Heart left ventricle (tissue), 16 donors: ENCODE measurements at places on chromosomes 4 and X. TPM values are rescaled to one million over a fixed set of nuclear protein-coding genes. Genes with fewer than 3 reads are reported as not detected.

Gene CSN3
- polyA plus RNA-seq: not detected

Gene FAAH2
- 0.80 TPM for polyA plus RNA-seq

Gene SOWAHB
- not detected for polyA plus RNA-seq

Gene DTHD1
- not detected for polyA plus RNA-seq

Gene SMARCA1
- 15.8 TPM for polyA plus RNA-seq

Gene FOXR2
- polyA plus RNA-seq: not detected

Gene GPRASP1
- 4.0 TPM for polyA plus RNA-seq

Gene GLRB
- 3.2 TPM for polyA plus RNA-seq

Gene MAGEA10
- polyA plus RNA-seq: not detected

Gene ZFP92
- polyA plus RNA-seq: 0.23 TPM

DNA sequence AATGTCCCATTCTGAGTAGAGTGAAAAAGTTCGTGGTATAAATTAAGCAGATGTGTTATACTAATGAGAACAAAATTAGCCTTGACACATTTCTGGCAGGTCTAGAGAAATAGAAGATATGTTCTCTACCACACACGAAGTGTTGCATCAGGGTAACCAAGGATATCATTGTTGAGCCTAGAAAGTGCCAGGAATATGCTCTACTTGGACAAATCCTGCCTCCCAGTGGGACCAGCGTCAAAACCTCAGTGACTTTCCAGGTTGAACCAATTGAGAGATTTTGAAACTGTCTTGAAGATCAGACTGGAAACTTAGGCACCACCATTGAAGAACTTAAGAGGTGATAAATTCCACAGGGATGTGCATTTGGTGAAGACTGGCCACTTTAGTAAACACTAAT is 115.9 kb downstream of the HPGD start:
- no peak for DNase-seq

GRCh38 chr4:87109945-87110344 is 110.5 kb downstream of the KLHL8 start:
- DNase-seq: no peak

DNA sequence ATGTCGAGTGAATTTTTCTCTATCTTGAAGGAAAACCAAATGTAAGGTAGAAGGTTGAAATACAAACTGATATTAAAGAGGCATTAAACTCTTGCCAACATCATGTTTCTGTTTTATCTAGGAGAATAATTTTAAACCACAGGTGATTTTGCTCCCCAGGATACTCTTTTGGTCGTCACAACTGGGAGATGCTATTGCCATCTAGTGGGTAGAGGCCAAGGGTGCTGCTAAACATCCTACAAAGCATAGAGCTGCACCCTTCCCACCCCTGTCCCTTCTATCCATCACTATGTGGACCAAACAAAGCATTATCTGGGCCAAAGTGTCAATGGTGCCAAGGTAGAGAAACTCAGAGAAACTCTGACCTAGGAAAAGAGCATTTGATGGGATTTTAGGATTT is 154.6 kb upstream of the MAGEB2 start:
- no peak for DNase-seq

- DNase-seq: no peak
Measured at GRCh38 chr4:98521486-98521885, 136.9 kb downstream of the TSPAN5 start.

DNA sequence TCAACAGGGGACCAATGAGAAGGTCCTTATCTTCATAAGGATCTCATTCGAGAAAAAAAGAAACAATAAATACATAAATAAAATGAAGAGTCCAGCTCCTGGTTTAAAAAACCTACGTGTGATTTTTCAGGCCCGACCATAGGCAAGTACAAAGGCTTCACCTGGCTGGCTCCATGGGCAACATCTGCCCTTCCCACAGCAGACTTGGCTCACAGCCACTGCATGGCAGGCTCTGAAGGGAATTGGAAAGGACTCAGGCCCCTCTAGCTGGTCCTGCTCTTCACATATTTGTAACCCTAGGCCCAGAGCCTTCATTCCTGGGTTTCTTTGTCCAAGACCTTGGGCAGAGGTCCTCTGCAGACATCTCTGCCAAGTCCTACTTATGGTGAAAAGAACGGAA is 228.1 kb downstream of the QDPR start:
- DNase-seq: peak; percentile 49

DNA sequence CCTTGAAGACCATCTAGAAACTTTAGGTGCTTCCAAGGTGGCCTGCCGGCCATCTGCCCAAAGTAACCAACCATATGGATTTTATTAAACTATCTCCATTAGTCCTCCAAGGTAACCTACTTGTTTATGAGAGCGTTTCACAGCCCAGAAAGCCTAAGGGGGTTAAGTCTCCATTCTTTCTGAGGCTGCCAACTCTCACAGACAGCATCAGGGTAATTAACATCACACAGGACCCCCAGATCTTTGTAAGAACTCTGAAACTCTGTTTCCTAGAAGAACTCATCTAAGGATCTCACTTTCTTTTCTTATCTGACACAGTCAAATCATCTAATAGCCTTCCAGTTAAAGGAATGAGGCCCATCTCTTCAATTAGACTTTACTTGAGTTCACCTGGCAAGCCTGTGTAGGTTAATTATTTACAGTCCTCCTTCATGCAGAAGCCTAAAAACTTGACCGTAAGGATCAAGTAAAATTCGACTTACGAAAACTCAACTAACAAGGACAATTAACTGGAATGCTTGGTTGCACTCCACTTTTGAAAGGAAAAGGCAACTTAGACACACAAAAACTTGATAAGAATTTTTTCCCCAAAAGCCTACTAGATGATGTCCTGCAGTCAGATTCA is 252.5 kb downstream of the GRIA3 start:
- no peak for DNase-seq

- DNase-seq: no peak
Measured at GRCh38 chrX:82232679-82233078, 1030.8 kb downstream of the SH3BGRL start.

- no peak for DNase-seq
Measured at GRCh38 chr4:173857828-173858227, 327.8 kb upstream of the HAND2 start.

DNA sequence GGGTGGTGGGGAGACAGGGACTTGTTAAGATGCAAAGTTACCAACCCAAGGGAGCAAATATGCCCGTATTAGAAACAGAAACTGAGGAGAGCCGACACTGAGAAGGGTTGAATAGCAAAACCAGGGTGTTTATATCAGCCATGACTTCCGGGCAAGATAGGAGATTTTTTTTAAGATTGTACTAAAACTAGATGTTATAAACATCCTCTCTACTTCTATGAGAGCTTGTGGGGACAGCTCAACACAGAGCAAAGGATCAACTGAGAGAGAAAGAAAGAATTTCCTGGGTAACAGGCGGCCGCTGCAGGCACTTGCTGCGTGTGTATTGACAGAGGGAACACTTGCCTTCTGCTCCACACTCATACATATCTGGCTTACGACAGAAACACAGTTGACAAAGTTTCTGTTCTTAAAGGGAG is 49.1 kb upstream of the FBXW7 start:
- DNase-seq: no peak

DNA sequence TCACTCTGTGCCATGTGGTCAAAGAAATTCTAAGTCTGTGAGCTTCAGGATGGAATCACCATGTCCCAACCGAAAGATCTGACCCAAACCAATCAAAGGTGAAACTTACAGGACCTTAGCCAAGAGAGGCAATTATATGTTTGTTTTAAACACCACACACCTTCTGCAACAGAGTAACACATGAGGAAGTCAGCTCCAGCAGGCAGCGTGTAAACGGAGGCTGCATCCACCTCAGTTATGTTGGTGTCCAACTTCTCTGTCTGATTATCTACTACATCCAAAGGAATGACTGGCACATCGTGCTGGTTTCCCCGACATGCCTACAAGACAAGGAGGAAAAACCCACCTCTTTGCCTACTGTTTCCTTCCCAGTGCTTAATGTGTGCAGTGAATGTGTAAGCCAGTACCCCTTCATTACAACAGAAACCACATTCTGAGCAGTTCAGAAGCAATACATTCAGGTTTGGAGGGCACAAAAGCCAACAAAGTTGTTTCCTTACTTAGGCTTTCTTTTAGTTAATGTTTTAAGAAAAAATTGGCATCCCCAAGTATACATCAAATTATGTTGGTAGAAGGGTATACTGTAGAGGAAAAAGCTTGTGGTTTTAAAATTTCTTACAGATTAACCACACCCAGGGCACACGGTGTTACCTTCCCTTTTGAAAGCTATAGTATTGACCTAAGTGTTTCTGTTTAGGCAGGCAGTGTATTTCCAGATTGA is 12.4 kb downstream of the CASP6 start:
- DNase-seq: no peak

- no peak for DNase-seq
Measured at GRCh38 chr4:17846266-17846665, 35.5 kb downstream of the NCAPG start.

- DNase-seq: no peak
Measured at GRCh38 chr4:121791481-121791880, 9.6 kb upstream of the EXOSC9 start.

GRCh38 chr4:84159762-84160161 is 339.3 kb downstream of the NKX6-1 start:
- no peak for DNase-seq

- no peak for DNase-seq
Measured at GRCh38 chr4:70703619-70704214, 15.4 kb downstream of the UTP3 start.

DNA sequence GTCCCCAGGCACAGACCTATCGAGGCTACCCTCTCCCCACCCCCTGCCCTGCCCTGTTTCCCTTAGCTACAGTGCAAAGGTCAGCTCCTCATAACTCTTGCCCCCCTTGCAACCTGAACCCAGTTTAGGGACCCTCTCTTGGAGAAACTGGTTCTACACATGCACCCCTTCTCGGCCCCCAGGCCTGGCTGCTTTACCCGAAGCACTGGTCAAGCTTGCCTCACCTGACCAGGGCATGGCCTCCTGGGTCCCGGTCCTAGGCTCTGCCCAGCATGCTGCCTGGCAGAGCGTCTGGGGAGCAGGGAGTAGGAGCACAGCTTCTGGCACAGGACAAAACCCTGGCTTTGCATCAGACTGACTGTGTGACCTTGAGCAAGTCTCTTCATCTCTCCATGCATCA is 28.0 kb downstream of the ZNF185 start:
- no peak for DNase-seq

DNA sequence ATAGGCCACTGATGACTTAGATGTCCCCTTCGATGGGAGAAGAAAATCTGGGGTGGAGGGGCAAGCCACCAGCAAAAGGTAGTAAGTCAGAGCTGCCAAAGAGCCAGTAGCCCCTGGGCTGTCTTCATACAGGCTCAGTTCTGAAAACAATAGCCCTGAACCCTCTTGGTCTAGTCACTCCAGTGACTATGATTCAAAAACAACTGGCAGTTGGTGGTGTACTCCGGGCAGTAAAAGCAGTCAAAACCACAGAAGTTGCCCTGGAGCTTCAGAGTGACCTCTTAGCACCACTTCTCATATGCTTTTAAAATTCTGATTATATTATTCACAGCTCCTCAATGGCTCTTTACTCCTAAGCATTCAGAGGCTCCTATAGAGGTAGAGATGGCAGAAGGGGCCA is 164.3 kb upstream of the MAMLD1 start:
- no peak for DNase-seq

DNA sequence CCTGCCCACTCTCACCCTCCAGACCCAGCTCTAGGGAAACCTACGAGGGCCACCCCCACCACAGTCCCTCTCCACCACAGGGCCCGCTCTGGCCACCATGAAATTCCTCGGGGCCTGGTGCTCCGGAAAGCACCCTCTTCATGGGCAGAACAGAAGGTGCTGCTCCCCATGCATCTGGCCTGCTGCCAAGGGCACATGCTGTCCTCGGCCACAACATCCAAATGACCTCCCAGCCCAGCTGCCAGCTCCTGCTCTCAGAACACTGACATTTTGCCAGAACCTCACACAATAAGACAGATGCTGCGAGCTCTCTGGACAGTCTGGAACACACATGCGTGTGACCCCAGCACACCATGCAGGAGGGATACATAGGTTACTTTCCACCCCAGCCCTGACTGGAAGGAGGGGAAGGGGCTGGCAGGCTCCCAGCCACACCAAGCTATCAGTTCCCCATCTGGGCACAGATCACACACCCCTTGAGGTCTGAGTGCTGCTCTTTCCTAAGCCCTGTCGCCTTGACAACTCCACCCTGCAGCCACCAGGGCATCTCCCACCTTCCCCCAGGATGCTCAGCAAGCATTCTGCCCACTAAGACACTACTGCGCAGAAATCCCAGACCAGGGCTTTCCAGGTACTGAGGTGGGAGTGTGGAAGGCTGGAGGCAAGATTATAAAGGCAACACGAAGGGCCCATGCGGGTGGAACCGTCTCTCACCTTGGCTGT is 5.8 kb downstream of the CCNQ start:
- DNase-seq: peak; percentile 84

DNA sequence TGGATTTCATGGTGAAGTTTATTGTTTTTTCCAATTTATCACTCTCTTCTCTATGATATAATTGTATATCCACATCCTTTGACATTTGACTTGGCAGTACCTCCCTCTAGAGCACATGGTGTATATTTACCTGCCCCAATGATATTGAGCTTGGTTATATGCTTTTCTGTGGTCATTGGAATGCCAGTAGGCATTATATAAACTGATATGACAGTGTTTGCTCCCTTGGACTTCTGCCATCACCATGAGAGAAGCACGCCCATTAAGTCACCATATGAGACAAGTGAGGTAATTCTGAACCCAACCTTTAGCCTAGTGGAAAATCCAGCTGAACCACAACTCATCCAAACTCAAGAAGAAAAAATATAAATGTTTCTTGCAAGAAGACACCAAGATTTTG is 2761.5 kb downstream of the ARAP2 start:
- DNase-seq: no peak

DNA sequence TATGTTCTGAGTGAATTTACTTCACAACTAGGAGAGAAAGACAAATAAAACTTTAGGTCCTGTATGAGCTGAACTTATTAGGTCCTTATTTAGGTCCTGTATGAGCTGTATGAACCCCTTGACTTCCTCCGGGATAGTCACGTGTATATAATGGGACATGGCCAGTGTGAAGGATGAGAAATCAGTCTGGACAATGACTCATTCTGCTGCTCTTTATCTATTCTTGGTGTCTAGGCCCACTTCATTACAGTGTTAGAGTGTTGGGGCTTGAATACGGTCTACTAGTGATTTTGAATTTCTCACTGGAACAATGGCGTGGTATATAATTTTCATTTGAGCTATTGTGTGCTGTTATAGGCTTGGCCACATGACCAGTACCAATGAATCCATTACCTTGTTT is 21.9 kb downstream of the STK26 start:
- no peak for DNase-seq

DNA sequence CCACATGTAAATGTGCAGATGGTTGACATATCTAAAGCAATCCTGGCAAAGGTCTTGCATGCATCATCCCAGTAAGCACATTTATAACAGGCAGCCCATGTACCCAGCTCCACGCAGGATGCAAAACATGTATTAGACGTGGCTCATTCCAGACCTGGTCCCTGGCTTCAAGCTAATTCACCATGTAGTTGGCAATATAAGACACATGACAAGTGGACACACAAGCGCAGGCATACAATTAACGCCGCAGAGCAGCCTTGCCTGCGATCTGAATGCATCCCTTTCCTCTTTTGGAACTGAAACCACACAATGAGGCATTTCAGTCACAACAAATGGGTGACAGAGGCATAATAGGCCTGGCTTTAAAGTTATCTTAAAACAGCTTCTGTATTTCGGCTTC is 114.5 kb upstream of the TRIM2 start:
- no peak for DNase-seq

- DNase-seq: no peak
Measured at GRCh38 chrX:136148391-136148790, 1.1 kb downstream of the FHL1 start.
